ENCODE measurements at places on chromosomes 5 and 9.

DNA sequence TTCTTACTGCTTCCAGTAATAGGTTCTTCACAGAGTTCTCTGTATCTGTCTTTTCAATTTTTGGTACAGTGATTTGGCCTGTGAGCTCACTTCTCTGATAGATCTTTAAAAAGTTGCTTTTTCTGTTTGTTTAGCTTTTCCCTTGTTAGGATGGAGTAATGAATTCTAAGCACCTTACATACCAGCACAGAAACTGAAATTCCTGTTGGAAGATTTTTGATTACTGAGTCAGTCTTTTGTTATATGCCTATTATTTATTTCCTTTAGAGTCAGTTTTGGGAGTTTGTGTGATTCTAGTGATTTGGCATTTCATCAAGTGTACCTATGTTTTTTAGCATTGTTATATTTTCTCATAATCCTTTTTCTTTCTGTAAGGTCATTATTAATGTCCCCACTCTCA is 37.6 kb upstream of the IPPK start:
- DNase-seq, result no peak

DNA sequence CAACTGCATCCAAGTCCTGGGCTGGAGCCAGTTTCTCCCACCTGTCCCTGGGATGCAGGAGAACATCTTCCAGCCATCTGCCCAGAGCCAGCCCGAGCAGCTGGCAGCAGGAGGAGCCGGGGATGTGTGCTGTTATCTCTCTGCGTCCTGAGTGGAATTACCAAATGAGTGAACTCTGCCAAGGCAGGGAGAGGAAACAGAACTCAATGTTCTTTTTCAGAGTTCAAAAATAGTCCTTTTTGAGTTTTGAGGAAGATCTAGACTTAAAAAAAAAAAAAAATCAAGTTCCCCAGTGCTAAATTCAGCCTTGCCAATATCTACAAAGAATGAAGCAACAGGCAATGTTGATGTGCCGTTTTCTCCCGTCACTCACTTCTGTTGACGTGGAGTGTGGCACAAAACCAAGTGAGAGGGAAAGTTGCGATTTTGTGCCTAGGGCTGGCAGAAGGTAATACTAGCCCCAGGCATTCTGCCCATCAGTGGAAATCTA is 56.2 kb downstream of the TMOD1 start:
- DNase-seq, result no peak

DNA sequence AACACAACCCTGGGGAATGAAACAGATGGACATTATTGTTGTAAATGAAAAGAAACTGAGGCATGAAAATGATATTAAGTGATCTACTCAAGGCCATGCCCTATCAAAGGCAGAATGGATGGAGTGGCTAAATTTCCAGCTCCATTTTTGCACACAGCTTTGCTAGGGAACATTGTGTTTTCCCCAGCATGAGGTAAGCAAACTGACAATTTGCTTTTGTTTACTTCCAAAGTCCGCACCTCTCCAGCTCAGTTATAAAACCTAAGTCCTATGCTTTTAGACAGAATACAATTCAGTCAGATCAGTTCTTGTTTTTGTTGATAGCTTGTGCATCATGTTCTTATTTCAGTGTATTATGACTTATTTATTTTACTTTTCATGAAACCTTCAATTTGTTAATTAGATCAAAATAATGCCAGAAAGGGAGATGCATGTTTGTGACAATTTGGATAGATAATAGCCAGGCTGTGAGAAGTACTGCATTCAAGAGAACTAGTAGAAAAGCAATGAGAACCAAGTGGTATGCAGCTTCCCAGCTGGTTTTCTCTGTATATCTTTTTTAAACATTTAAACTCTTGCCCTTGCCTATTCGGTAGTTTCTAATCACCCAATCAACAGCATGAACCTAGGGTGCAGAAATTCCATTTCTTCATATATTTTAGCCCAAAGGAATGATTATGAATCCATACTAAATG is 380.8 kb downstream of the SPATA31D1 start:
- no peak for DNase-seq

DNA sequence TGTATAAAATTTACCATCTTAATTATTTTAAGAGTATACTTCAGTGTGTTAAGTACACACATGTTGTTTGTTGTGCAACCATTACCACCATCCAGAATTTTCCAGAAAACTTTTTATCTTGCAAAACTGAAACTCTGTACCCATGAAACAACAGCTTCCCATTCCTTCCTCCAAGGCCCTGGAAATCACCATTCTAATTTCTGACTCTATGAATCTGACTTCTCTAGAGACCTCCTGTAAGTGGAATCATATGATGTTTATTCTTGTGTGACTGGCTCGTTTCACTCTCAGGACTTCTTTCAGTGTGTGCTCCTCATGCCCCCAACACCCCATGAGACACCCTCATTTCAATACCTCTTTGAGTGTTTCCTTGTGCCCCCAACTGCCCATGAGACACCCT is 60.4 kb upstream of the COL15A1 start:
- no peak for DNase-seq

DNA sequence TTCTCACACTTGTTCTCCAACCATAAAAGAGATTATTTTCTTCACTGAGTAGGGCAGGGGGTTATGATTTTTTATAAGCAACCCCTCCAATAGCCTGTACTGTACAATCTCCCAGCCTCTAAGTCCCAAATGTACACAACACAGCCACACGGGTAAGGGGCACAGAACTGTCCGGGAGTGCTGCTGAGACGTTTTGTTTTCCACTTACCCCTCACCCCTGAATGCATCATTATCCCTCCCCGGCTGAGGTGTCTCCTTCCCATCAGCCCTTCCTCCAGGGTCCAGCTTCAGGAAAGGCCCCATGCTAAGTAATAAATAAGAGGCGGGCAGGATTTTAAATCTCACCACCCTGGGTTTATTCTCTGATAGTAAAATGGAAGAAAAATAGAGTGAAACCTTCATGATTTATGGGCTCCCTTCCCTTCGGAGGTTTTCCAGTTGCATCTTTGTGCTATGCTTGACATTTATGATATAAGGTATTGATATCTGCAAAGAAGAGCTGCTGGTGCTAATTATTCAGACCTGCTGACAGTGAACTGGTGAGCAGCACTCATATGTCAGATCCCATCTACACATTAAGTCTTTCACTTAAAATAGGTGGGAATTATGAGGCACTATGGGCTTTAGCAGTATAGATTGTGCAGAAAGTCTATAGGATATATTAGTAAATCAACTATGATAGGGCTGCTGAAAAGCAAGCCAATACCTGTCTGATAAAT is 67.2 kb upstream of the MEGF10 start:
- DNase-seq, result no peak

DNA sequence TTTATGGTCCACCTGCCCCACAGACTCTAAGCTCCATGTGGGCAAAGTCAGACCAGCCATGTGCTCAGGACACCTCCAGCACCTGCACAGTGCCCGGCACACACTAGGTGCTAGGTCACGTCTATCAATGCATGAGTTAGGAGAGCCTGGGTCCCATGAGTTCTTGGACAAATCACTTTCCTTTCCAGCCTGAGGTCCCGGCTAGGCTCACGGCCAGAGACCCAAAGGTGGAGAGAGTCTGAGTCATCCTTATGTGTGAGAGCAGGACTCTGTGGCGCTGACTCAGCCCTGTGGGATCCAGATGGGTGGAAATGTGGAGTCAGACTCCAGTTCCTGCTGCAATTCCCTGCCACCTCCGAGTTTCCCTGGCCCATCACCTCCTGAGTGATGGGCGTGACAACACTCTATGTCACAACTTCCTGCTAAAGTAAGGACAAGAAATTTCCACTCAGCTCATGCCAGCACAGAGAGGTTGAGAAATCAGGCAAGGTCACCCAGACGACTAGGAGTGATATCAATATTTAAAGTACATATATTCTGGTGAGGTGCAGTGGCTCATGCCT is 2.5 kb upstream of the ST6GALNAC4 start:
- DNase-seq, result no peak

GRCh38 chr5:106290841-106291240 is 1379.9 kb downstream of the EFNA5 start:
- no peak for DNase-seq

- DNase-seq, result no peak
Measured at GRCh38 chr9:112784020-112784785, 33.6 kb downstream of the SNX30 start.

- no peak for DNase-seq
Measured at GRCh38 chr5:64074533-64074932, 91.1 kb upstream of the RNF180 start.

DNA sequence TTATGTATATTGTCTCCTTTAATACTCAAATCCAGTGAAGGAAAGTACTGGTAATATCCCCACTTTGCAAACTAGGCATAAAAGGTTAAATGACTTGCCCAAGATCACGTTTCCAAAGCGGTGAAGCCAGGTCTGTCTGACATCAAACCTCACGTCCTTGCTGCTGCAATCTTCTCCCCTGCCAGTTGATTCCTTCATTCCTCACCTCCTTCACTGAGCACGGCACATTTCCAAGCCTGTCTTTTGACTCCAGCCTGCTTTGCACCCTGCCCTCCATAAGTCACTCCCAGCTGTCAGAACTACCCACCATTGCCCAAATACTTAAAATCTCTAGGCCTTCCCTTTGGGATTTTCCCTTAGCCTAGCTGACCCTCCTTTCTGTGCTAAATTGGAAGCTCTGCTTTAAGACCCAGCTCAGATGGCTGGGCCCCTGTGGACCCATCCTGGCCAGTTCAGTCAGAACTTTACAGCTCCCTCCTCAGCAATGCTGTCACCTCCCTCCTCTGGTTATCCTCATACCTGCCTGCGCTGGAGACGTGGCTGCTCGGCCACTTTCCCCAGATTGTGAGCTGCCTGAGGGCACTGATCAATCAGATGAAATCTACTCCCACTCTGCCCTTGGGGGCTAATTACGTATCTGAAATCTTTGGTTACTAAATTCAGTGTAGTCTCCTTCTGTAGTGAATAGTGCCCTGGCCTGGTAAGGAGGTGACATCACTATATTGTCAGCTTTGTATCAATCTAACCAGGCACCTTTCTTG is 51.2 kb downstream of the SLC36A1 start:
- no peak for DNase-seq

- no peak for DNase-seq
Measured at GRCh38 chr5:143931476-143931875, 119.5 kb downstream of the HMHB1 start.

DNA sequence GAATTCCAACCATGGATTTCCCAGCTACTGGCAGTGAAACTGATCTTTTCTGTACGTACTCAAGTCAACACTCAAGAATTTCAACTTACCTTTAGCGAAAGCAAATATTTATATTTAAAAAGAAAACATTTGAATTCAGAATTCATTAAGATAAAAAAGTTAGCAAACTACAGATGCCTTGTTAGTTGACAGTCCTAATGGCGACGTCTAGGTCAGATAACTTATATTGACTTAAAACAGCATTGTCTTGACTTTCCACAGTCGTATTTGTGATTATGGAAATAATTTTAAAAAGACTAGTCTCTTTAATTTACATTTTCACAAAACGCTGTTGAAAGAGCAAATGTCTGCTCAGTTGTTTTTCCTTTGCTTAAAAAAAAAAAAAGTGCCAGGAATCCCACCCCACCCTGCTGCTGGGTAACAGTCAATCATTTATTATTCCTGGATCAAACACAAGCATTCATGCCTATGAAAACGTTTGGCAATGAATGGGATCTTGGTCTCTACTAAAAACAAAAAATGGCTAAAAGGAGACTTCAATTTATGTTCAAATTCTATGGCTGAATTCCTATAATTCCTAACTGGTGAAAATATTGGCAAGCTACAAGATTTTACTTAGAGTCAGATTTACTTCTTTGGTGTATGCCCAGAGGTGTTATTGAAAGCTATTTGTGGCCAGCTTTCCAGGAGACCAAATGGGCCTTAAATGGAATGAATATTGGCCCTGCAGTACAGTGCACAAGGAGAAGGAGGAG is 22.0 kb downstream of the OR2S2 start:
- DNase-seq, result no peak

GRCh38 chr5:6431214-6432195 is 17.2 kb upstream of the UBE2QL1 start:
- DNase-seq, result no peak

GRCh38 chr5:32159328-32160072 is 14.6 kb downstream of the GOLPH3 start:
- no peak for DNase-seq

- DNase-seq, result no peak
Measured at GRCh38 chr9:95078939-95079338, 238.6 kb downstream of the FANCC start.

- DNase-seq, result no peak
Measured at GRCh38 chr5:154782812-154783592, 27.8 kb downstream of the LARP1 start.

Data from GM12864 (cell line).